ENCODE measurements at places on chromosomes 3 and 15.
A peak's percentile ranks its signal among the peaks of the same experiment; 100 is the strongest.

DNA sequence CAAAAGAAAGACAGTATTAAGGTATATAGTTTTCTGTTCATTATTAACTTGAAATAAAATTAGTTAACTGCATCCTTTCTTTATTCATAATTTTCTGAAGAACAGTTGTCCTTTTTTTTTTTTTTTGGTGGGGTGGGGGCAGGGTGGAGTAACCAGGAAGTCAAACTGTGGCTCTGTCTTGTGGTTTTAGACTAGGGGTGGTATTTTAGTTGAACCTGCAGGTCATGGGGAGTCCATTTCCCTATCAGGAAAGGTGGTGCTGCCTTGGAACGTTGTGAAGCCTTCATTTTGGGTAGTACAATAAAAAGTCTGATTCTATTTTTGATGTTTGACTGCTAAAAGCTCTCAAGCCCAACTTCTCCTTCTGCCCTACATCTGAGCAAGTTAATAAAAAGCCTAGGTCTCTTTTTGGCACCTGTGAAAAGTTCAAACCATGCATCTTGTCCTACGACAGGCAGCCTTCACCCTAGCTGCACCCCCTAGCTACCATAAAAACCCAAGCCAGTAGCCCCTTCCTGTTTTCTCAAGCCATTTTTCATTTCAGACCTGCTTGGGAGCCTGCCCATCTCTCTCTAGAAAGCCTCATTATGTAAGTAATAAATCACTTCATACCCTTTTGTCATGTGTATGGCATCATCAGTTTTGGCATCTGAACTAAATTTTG lies 31.2 kb upstream of the RIOX2 start:
- DNase-seq = no peak

- no peak for DNase-seq
Measured at GRCh38 chr15:23687143-23687470, at the start of gene NDN. Gene NDN, minus strand, starts transcription at chr15:23687305. Its CDS starts 88 bp downstream, at chr15:23687217.

- no peak for DNase-seq
Measured at GRCh38 chr3:197709135-197709534, 27.6 kb downstream of the RUBCN start.

DNA sequence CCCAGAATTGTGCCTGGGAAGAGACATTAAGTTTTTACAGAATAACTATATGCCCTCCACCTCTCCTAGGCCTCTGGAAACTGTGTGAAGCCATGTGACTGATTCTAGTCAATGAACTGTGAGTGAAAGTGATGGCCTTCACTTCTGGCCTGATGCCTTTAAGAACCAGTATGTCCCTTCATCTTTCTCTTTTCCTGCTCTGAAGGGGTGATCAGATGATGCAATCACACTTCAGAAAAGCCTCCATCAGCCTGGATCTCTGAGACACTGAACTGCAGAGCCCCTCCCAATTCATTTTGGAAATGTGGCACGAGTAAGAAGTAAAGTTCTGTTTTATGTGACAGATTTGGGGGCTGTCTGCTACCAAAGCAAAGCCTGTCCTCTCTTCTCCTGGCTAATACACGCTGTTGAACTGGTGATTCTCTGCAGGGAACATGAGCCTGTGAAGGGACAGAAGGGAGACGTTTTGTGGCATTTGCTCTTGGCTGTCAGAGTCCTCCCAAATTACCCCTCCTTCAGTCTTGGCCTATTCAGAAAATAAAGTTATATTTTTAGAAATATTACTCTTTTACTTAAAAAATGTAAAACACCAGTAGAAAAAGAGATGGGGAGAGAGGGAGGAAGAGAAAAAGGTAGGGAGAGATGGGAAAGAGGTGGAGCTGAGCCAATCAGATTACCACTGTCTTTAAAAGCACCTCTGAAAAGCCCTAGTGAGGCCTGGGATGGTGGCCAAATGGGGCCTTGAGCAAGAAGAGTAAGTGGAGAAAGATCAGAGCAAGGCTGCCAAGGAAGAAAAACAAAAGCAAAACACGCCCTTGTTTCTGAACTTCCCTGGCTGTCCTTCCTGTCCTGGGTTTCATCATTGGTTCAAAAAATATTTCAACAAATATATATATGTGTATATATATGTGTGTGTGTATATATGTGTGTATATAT lies 40.9 kb upstream of the RYK start:
- no peak for DNase-seq

- DNase-seq = no peak
Measured at GRCh38 chr3:196754091-196754981, 14.7 kb downstream of the PAK2 start.

- DNase-seq = no peak
Measured at GRCh38 chr15:39181940-39182339, 398.9 kb upstream of the THBS1 start.

DNA sequence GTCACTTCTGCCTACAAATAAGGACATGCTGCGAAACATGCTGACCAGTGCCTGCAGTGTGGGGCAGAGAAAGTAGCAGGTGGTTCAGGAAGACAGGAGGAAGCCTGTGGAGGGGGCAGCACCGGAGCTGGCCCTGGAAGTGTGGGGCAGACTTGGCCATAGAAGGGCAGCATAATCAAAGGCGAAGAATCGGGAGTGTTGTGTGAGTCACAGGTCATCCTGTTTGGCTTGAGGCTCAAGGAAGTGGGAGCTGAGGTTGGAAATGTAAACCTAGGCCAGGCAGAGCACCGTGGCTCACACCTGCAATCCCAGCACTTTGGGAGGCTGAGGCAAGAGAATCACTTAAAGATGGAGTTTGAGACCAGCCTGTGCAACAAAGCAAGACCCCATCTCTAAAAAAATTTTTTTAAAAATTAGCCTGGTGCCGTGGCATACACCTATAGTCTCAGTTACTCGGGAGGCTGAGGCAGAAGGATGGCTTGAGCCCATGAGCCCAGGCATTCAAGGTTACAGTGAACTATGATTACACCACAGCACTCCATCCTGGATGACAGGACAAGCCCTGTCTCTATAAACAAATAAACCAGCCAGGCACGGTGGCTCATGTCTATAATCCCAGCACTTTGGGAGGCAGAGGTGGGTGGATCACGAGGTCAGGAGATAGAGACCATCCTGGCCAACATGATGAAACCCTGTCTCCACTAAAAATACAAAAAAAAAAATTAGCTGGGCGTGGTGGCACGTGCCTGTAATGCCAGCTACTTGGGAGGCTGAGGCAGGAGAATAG lies 54.0 kb downstream of the FAM43A start:
- DNase-seq = no peak

DNA sequence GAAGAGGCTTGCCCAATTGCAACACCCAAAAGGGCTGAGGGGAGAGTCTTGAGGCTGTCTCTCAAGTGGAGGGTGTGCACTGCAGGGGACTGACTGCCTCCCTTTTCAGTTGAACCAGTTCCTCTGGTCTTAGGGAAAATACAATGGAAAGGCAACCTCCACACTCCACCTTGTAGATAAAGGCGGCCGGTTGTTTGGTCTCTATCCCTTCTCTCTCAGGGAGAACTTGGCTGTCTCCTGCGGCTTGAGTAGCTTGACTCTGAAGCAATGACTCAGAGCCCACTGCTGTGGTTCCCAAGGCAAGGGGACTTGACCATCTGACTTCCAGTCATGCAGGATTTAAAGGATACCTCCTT lies 143.2 kb upstream of the UMPS start:
- DNase-seq = no peak

DNA sequence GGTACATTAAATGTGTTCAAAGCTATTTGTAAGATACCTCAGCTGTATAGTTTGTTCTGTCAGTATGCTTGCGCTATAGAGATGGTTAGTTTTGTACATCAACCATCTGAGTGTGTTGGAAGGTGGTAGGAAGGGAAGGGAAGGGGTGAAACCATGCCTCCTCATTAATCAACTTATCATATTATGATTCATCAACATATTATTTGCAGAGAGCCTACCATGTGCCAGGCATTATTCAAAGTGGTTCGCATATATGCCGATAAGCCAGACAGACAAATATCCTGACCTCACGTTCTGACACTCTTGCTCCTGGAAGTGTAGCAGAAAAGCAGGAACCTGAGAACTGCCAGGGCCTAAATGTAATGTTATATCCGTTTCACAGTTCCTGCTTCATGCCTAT lies 248.1 kb upstream of the NR2E3 start:
- DNase-seq = no peak

GRCh38 chr3:104785947-104786346 lies 580.8 kb upstream of the ALCAM start:
- DNase-seq = no peak

DNA sequence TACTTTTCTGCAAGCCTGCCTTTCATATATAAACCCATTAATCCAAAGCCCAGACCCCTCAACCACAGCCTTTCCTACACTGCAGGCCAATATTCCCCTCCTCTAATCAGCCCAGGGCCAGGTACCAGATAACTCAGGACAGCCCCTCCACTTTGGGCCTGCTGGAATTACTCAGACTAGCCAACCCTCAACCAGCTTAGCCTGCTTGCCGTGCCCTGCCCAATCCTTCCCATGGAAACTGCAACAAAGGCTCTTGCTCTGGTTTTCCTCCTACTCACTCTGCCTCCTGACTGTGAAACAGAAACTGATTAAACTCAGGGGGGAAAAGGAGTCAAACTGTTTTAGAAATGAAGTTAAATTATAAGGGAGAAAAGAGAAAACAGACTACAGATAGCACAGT lies 248.1 kb downstream of the KLF13 start:
- DNase-seq = no peak

GRCh38 chr15:91737151-91737818 lies 116.2 kb upstream of the SLCO3A1 start:
- DNase-seq = no peak

DNA sequence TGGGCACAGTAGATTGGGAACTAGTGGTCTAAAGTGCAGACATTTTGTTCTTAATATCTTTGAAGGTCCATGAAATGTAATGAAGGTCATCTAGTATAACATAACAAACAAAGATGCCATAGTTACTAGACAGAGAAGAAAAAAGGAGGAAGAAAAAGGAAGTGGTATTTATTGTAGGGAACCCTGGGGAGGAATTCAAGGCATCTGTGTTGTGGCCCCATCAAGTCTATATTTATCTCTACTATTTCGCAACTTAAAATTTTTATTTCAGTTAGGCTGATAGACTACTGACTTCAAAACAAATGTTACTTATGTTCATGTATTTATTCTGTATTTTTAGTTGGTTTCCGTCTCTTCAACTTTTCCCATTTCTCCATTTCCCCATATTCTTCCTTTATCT lies 48.9 kb upstream of the ZDHHC23 start:
- DNase-seq = no peak

GRCh38 chr15:27816790-27817189 lies 282.3 kb downstream of the OCA2 start:
- no peak for DNase-seq

- DNase-seq = no peak
Measured at GRCh38 chr3:31634476-31634875, 101.8 kb downstream of the STT3B start.

- no peak for DNase-seq
Measured at GRCh38 chr3:191070762-191071403, 128.2 kb upstream of the OSTN start.

DNA sequence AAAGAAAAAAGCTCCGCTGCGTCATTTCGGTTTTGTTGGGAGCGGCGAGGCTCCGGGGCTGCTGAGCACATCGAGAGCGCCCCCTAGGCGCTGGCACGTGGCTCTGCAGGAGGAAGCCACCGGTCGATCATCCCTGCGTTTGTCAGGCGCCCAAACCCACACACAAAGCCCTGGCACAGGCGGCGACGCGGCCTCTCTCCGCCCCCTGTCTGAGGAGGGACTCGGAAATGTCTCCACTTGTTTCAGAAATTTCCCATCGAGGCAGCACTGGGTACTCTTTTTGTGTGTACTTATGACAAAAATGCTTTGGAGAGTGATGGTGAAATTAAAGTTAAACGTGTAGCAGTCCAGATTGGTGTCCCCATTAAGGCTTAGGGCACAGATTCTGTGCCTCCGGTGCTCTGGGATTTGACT lies 407.3 kb upstream of the ONECUT1 start:
- peak; percentile 6 for DNase-seq

DNA sequence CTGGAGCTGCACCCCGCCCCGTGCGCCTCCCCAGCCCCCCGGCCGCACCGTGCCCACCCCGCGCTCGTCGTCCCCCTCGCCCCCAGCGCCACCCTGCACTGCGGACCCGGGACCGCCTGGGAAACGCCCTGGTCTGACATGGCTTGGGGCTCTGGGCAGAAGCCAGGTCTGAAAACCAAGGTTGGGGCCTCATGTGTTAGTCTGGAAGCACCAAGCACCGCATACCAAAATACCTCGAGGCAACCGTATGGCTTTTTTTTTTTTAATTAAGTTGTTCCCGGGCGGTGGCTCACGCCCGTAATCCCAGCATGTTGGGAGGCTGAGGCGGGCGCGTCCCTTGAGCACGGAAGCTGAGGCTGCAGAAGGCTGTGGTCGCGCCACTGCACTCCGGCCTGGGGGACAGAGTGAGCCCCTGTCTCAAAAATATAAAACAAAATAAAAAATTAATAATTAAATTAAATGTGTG lies 91.5 kb upstream of the CHD2 start:
- DNase-seq = no peak

DNA sequence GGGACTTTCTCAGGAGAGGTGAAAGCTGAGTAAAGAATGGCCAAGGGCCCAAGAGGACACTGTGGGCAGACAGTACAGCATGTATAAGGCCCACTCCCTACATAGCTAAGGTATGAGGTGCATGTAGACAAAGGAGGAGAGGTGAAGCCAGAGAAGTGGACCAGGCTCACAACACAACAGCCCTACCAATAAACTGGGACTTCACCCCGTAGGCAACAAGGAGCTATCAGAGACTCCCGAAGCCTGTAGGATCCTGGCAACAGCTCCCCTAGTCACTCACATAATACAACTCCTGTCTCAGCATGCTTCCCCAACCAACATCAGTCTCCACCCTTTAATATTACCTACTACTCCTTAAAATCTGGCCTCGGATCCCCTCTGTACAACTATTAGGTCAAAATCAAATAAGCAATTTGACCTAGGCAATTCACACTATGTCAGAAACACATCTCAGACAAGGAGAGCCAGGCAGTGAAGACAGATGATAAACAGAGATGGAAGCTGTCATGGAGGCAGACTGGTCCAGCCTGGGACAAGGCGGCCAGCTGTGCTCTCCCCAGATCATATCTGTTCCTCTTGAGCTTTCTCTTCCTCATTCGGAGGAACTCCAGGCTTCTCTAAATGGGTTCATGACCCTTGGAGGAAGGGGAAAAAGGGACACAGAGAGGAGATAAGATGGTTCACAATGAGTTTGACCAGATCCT lies 1.4 kb downstream of the XXYLT1 start:
- DNase-seq = no peak

DNA sequence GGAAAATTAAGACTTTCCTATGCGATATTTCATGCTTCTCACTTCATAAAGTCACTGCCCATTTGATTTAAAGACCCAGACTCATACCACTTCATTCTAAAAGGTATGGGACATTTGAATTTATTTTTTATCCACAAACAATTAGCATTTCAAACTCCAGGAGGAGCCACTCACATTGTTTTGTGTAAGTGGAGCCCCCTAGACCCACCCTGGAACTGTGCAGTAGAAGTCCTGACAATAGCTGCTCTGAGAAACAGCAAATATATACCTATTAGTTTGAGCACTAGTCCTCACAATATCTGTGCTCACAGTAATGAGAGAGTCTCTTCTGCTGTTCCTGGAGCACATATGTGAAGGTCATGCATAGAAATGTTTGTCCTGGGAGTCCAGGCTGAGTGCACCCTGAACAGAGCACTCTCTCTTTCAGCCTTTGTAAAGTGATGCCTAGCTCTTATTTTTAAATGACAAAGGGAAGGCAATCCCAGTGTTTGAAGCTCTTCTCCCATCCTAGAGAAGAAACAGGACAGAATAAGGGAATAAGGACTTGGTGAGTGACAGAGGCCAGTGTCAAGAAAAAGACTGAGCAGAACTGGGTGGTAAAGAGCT lies 127.5 kb upstream of the STRIT1 start:
- DNase-seq = no peak
